Stimulated activated CD4-positive, alpha-beta T cell treated with anti-CD3 and anti-CD28 coated beads, Interleukin-15, amount 100 ng/mL, for 1 hour (primary cell): ENCODE measurements at places on chromosomes 3 and 15.

DNA sequence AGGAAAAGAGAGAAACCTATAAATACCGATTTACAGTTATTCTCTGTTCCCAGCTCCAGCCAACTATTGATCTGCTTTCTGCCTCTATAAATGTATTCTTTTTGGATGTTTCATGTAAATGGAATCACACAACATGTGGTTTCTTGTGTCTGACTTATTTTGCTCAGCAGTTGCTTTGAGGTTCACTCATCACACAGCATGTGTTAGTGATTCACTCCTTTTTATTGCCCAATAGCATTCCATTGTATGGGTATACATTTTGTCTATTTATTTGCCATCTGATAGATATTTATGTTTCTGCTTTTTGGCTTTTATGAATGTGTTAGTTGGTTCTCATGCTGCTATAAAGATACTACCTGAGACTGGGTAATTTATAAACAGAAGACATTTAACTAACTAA lies 23.6 kb downstream of the CCR1 start:
- no peak for DNase-seq

- DNase-seq = no peak
Observed at GRCh38 chr3:115062412-115062956, 84.6 kb downstream of the ZBTB20 start.

DNA sequence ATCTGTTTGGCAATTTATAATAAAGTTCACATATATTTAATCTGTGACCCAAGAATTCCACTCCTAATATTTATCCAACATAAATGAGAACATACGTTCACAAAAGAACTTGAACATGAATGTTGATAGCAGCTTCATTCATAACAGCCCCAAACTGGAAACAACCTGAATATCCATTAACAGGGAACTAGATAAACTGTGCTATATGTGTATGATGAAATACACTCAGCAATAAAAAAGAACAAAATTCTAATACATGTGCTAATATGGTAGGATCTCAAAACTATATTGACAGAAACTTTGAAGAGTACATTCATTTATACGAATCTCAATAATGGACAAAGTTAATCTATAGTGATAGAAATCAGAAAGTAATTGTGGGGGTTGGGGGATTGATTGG lies 5.1 kb upstream of the BHLHE40 start:
- no peak for DNase-seq

DNA sequence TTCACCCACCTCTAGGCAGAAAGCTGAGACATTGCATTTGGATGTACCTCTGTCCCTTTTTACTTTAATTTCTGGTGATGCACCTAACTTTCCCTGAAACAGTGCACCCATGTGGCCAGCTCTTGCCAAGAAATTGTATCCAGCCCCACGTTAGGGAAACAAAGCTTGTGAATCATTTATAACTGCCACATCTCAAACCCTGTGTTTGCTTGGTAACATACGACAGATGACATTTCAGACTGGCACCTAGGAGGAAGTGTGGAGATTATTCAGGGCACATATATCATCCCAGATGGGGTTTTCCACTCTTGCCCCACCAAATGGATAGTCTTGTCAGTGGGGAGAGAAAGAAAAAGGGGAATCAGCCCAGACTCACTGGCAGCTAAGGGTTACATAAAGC lies 2.1 kb downstream of the CYB561D2 start:
- DNase-seq = no peak

- no peak for DNase-seq
Observed at GRCh38 chr3:150739877-150740645, 22.9 kb downstream of the SIAH2 start.

DNA sequence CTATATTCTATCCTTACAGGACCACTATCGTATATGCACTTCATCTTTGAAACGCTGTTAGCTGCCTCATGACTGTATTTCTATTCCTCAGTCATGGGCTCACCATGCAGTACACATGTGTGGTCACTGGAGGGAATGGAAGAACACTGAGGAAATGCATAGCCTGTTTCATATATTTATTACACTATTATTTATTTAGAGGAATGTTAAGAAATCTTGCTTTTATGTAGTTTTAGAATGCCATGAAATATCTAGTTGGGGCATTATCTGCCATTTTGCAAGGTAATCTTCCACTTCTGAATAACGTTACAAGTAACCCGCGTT lies 155.7 kb downstream of the IGF1R start:
- no peak for DNase-seq

- no peak for DNase-seq
Observed at GRCh38 chr3:140636406-140637138, 41.3 kb upstream of the TRIM42 start.

DNA sequence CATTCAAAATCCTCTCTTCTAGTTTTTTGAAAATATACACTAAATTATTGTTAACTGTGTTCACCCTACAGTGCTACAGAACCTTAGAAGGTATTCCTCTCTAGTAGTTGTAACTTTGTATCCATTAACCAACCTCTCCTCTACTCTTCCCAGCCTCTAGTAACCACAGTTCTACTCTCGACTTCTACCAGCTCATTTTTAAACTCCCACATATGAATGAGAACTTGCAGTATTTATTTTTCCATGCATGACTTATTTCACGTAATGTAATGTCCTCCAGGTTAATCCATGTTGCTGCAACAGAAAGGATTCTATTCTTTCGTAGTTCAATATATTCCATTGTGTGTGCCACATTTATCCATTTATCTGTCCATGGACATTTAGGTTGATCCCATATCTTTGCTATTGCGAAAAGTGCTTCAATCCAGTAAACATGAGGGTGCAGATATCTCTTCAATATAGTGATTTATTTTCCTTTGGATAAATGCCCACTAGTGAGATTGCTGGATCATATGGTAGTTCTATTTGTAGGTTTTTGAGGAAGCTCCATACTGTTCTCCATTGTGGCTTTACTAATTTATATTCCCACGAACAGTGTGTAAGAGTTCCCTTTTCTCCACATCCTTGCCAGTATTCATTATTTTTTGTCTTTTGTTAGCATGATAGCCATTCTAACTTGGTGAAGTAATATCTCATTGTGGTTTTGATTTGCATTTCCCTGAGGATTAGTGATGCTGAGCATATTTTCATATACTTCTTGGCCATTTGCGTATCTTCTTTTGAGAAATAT lies 113.7 kb upstream of the SMAD3 start:
- DNase-seq = no peak

- no peak for DNase-seq
Observed at GRCh38 chr3:27293939-27294338, 75.2 kb downstream of the NEK10 start.

DNA sequence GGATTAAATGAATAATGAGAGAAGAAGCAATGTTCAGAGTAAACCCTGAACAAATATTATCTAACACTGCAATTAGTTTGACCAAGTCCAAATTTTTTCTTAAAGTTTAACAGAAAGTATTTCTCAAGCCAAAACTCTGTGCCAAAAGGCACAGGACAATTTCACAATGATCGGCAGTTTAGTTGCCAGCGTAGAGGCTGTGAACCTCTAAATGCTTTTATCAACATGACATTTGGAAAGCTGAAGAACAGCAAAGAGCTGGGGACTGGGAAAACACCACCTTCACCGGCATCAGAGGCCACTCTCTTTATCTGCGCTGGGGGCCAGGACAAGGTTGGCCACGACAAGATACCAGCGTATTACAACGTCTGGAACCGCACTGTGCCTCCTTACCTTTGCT lies 125.6 kb downstream of the ADAMTS17 start:
- no peak for DNase-seq

GRCh38 chr3:94811836-94812235 lies 749.0 kb downstream of the NSUN3 start:
- no peak for DNase-seq

DNA sequence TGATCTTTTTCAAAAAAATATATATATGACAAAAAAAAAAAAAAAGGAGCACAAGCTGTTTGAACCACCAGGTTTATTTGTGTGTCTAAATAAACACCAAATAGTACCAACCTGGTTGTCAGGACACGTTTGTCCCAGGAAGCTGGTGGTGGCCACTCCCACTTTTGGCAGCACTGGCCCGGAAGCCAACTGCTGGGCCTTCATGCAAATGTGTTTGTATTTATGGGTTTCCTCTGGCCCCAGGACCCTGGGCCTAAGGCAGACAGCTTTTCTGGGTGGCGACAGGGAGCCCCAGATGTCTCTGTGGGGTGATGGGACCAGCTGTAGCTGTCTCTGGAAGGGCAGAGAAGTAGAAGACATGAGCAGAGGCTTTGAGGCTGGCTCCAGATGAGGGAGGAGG lies 31.6 kb downstream of the PRKCD start:
- no peak for DNase-seq

GRCh38 chr3:86774082-86774691 lies 216.8 kb downstream of the VGLL3 start:
- no peak for DNase-seq

DNA sequence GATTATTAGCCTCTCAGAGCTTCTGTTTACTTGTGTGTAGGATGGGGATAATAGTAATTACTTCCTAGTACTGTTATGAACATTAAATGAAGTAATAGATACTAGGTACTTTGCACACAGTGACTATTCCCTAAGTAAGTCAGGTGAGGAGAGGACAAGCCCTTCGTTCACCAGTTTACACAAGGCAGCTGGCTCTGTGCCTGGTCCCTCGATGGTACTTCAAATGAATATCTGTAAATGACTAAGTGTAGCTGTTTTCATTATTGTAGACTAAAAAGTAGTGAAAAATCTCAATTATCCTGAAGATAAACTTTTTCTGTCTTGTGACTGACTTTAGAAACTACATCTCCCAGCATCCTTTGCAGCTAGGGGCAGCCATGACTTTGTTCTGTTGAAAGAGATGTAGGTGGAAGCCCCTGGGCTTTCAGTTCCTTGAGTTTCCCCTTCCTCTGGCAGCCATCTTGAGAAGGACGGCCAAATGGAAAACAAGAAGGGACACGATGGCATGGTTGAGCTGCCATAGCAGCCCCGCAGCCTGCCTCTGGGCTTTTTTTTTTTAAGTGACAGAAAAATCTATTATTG lies 11.7 kb upstream of the WNT7A start:
- DNase-seq = no peak

DNA sequence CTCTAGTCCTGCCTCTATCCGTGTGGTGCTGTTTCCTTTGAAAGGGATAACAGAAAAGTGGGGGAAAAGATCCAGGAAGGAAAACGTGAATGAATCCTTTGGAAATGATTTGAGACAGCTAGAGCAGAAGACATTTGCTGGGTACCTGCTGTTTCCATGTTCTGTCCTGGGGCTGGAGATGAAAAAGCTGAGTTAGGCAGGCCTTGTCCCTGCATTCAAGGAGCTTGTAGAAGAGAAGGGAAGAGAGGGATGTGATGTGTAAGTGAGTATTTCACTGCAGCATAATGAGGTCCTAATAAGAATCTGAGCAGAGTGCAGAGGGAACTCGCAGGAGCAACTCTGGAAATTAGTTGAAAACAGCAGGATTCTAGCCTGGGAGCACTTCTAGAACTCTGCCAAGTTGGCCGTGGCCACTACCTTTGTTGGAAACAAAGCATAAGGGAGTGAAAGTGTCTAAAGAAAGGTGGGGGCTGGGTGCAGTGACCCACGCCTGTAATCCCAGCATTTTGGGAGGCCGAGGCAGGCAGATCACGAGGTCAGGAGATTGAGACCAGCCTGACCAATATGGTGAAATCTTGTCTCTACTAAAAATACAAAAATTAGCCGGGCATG lies 13.8 kb upstream of the SEMA4B start:
- no peak for DNase-seq

DNA sequence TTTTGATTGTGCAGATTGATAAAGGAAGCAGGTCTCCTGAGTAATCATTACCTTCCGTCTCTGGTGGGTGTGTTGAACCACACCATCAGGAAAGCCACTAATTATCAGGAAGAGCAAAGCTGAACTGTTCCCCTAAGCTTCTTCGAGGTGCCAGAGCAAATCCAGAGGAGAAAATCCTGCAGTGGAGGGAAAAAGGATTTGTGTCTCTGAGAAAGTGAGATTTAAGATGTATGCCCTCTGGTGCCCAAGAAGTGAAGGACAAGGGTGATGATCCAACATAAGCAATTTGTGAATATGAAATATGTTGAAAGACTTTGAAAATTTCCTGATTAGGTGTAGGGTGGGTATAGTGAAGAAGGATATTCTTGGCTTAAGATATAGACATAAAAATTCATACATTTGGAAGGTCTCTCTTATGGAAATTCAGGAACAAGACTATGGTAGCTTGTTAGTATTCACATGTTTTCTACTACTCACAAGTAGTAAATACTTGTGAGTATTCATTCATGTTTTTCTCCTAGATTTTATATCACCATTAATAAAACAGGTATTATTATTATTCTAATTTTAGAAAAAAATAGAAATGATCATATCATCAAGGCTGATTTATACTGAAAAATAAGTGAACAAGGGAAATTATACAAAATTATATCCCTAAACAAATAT lies 34.8 kb downstream of the COMMD2 start:
- DNase-seq = no peak

- peak; percentile 44 for DNase-seq
Observed at GRCh38 chr3:16842272-16843270, 42.2 kb upstream of the PLCL2 start.

GRCh38 chr3:193605876-193606275 lies 12.9 kb downstream of the OPA1 start:
- no peak for DNase-seq

GRCh38 chr15:71688509-71689094 lies 121.8 kb upstream of the NR2E3 start:
- no peak for DNase-seq

- DNase-seq = no peak
Observed at GRCh38 chr15:39299486-39300267, 281.2 kb upstream of the THBS1 start.

GRCh38 chr3:190009614-190010013 lies 111.1 kb downstream of the P3H2 start:
- no peak for DNase-seq

- DNase-seq = no peak
Observed at GRCh38 chr15:56969265-56969895, 50.9 kb downstream of the TCF12 start.

- no peak for DNase-seq
Observed at GRCh38 chr3:46356276-46356675, 2.4 kb downstream of the CCR2 start.

GRCh38 chr3:174376346-174376745 lies 482.8 kb upstream of the NAALADL2 start:
- no peak for DNase-seq

GRCh38 chr15:61853195-61853594 lies 207.1 kb downstream of the VPS13C start:
- no peak for DNase-seq

GRCh38 chr3:159513444-159513843 lies 475.2 kb upstream of the IL12A start:
- no peak for DNase-seq

GRCh38 chr15:98292442-98293240 lies 332.1 kb downstream of the ARRDC4 start:
- DNase-seq = no peak

- no peak for DNase-seq
Observed at GRCh38 chr3:161264852-161265251, 43.7 kb downstream of the NMD3 start.

GRCh38 chr3:101926594-101927105 lies 77.3 kb downstream of the NFKBIZ start:
- no peak for DNase-seq

DNA sequence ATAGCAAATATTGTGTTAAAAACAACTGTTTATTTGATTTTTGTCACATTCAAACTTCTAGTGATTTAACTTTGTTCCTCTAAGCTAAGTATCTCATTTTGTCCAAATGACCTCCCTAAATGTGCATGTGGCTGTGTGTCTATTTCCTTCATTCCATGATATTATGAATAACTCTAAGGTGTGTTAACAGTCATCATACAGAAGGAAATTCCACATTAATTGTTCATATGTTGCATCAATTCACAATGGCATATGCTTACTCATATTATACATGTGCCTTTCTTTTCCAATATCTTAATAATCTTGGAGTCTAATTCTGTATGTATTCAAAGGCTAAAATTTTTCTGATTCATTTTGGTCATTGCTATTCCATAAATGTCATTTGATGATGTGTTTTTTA lies 186.4 kb downstream of the WDR72 start:
- no peak for DNase-seq
